ENCODE measurements at places on chromosomes 3 and 15. TPM values are rescaled to one million over a fixed set of nuclear protein-coding genes. Genes with fewer than 3 reads are reported as not detected.

The RAB6B gene
- total RNA-seq: 1.7 TPM

The NPAP1 gene
- not detected for total RNA-seq

The CKMT1B gene
- total RNA-seq: 3.4 TPM

The CCDC54 gene
- not detected for total RNA-seq

The ALDH1A3 gene
- total RNA-seq: 26.0 TPM

The C3orf49 gene
- not detected for total RNA-seq

The CLCN2 gene
- total RNA-seq: 5.4 TPM

The SORD gene
- total RNA-seq: 32.2 TPM

The POC1A gene
- 19.4 TPM for total RNA-seq

The MUC20 gene
- 0.51 TPM for total RNA-seq

The RSRC1 gene
- total RNA-seq: 27.3 TPM

The APBA2 gene
- total RNA-seq: 18.1 TPM

The ZNF660 gene
- not detected for total RNA-seq

The CHRNA3 gene
- total RNA-seq: 0.35 TPM

The RASSF1 gene
- total RNA-seq: 15.6 TPM

The SENP8 gene
- 2.1 TPM for total RNA-seq

The TRIM71 gene
- not detected for total RNA-seq

The GABRB3 gene
- 72.6 TPM for total RNA-seq

The HOMER2 gene
- 12.0 TPM for total RNA-seq

The WDR93 gene
- 0.15 TPM for total RNA-seq

The CFAP44 gene
- 2.5 TPM for total RNA-seq

The IQCF5 gene
- not detected for total RNA-seq

The SPSB4 gene
- total RNA-seq: 0.20 TPM

The GP5 gene
- not detected for total RNA-seq

The C2CD4A gene
- not detected for total RNA-seq

The TTC23 gene
- 9.4 TPM for total RNA-seq

The GOLGA8G gene
- not detected for total RNA-seq

The ZIC1 gene
- 0.07 TPM for total RNA-seq

The SLC12A1 gene
- total RNA-seq: not detected

The KLHL40 gene
- total RNA-seq: not detected

The ADGRG7 gene
- not detected for total RNA-seq

The GPR15 gene
- total RNA-seq: not detected

The FANCD2OS gene
- total RNA-seq: not detected

The UBE2Q2 gene
- total RNA-seq: 38.5 TPM

The IL17RD gene
- 0.83 TPM for total RNA-seq

The PFN2 gene
- total RNA-seq: 185 TPM

The CPA3 gene
- total RNA-seq: not detected

The SCG5 gene
- 2.5 TPM for total RNA-seq

The PLSCR5 gene
- total RNA-seq: not detected

The SCAANT1 gene
- total RNA-seq: not detected

The TRIM42 gene
- total RNA-seq: not detected

The HEMK1 gene
- total RNA-seq: 6.3 TPM

The STRC gene
- total RNA-seq: not detected

The STRIT1 gene
- not detected for total RNA-seq

The MESP2 gene
- 0.62 TPM for total RNA-seq

The NR1I2 gene
- total RNA-seq: not detected

The TRPM7 gene
- total RNA-seq: 24.0 TPM

The PLA2G4B gene
- total RNA-seq: 1.00 TPM

The RETNLB gene
- not detected for total RNA-seq

The PPP1R14D gene
- 0.28 TPM for total RNA-seq

The B3GALNT1 gene
- 0.15 TPM for total RNA-seq

The PLSCR4 gene
- 7.0 TPM for total RNA-seq

The TGM4 gene
- total RNA-seq: not detected

The VPS39 gene
- 14.9 TPM for total RNA-seq

The LRRIQ4 gene
- not detected for total RNA-seq

The NME9 gene
- not detected for total RNA-seq

The C3orf70 gene
- not detected for total RNA-seq

The PIERCE2 gene
- total RNA-seq: 4.8 TPM

The TUSC7 gene
- not detected for total RNA-seq
